ENCODE measurements at places on chromosomes 7 and 10.

GRCh38 chr10:103199488-103199887, 6.4 kb upstream of the NT5C2 start:
- no peak for DNase-seq

- no peak for DNase-seq
These were observed 3.2 kb upstream of the RAB18 start for GRCh38 chr10:27500886-27501285.

- DNase-seq, result no peak
These were observed 32.3 kb upstream of the PRKCQ start for GRCh38 chr10:6612371-6612770.

- DNase-seq, result no peak
These were observed 125.0 kb upstream of the GJD4 start for GRCh38 chr10:35480142-35480541.

- DNase-seq, result no peak
These were observed 716.8 kb upstream of the LRRTM3 start for GRCh38 chr10:66209025-66209424.

DNA sequence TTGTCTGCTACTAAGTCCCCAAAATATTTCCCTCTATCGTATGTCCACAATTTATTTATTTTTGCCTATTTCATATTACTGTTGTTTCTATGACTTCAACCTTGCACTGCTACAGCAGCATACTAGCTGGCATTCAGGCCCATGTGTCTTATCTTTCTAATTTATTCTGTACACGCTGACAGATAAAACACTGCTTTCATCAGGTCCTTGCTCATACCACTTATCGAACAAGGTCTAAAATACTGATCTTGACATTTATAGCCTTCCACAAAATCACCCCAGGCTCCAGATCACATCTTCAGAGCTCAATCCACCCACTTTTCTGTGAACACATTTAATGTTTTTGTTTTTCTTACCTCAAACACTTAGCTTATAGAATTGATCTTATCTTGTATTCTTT, 374.6 kb downstream of the THSD7A start:
- no peak for DNase-seq

- DNase-seq, result no peak
These were observed 132.1 kb downstream of the CELF2 start for GRCh38 chr10:11149807-11150141.

- peak; percentile 89 for DNase-seq
These were observed 77.4 kb downstream of the PON1 start for GRCh38 chr7:95246831-95247370.

DNA sequence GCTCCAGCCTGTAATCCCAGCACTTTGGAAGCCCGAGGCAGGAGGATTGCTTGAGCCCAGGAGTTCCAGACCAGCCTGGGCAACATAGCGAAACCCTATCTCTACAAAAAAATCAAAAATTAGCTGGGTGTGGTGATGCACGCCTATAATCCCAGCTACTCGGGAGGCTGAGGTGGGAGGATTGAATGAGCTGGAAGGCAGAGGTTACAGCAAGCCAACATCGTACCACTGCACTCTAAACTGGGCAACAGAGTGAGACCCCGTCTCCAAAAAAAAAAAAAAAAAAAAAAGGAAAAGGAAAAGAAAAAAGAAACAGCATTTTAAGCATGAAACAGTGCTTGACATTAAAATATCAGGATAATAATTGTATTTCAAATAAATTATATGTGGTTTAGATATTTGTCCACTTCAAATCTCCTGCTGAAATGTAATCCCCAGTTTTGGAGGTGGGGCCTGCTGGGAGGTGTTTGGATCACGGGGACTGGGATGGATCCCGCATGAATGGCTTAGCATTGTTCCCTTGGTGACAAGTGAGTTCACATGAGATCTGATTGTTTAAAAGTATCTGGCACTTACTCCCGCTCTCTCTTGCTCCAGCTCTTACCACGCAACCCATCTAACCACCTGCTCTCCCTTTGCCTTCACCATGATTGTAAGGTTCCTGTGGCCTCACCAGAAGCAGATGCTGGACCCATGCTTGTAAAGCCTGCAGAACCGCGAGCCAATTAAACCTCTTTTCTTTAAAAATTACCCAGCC, 103.4 kb downstream of the SRPK2 start:
- no peak for DNase-seq

DNA sequence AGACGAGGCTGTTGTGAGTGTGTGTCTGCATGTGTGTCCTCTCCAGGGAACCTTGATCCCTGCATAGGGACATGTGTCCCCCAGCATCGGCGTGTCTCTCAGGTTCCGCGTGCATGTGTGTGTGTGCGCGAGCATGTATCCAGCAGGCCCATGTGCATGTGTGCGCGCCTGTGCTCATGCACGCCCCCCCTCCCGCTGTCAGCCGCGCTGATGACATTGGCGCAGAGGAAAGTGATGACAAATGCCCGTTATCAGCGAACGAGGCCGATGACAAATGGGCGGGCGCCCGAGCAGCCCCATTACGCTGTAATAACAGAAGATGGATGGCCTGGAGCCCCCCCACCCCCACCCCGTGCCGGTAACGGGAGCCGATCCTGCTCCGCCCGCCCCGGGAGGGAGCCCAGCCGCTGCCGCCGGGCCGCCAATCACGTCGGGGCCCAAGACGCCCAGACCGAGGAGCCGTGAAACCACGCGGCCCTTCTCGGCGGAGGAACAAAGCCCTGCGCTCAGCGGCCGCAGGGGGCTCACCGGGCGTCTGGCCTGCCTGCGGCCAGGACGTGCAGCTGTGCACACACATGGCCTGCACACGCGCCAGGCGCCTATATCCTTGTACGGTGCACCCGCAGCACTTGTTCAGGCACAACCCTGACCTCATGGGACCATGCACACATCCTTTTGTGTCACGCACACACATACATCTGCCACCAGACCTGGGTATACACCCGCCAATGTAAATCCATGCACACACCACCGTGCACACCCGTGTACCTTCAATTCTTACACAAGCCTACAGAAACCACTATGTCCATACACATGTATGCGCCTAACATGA, 21.5 kb downstream of the POLL start:
- no peak for DNase-seq

GRCh38 chr10:96288151-96288621, 16.0 kb upstream of the DNTT start:
- DNase-seq, result no peak

GRCh38 chr7:127628445-127628844, 10.5 kb upstream of the PAX4 start:
- no peak for DNase-seq

DNA sequence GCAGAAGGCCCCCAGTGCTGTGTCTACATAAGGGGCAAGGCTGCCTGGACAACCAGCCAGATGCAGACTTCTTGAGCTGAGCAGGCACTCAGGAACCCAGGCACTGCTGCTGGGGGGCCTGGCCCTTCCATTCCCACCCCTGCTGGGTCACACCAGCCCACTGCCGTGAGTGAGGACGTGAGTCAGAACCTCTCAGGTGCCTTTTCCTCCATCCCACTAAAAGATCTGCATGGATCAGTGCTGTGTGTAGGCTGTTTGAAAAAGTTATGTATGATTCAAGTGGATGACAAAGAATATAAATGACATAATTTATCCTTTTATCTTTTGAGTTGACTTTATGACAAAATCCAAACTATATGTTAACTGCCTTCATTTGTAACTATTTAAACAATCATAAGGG, 499.3 kb downstream of the INHBA start:
- DNase-seq, result no peak

DNA sequence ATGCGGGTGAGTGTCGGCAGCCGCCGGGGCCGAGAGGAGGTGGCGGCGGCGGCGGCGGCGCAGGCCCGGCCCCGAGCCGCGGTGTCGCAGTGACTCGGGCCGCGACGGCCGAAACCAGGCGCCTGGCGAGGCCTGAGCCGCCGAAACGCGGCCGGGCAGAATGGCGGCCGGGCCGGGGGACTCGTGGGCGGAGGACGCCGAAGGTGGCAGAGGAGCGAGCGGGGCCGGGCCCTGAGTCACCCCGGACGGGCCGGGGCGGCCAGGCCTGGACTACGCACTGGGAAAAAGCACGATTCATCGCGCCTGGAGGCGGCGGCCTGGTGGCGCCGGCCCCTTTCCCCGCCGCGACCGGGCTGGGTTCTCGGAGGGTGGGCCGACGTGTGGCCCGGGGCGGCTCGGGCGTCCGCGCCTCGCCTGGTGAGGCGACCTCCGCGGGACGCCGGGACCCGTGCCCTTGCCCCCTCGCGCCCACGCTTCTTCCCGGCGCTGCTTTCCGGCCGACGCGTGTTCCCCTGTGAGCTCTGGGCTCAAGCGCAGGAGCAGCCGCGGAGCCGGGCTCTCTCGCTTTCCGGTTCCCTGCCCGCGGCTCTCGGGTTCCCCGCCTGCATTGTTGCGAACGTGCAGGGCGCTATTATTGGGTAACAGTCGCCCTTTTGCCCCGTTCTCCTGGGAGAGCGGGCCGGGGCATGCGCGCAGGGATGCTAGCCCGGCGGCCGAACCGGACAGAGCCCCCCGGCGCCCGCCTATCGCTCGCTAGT, 500 bp downstream of the CUL1 start:
- peak; percentile 21 for DNase-seq

- no peak for DNase-seq
These were observed 241.0 kb downstream of the WDR11 start for GRCh38 chr10:121091961-121092719.

GRCh38 chr10:77068969-77069368, 568.6 kb downstream of the KCNMA1 start:
- DNase-seq, result no peak

GRCh38 chr7:77897004-77897547, 98.5 kb downstream of the PHTF2 start:
- DNase-seq, result no peak

DNA sequence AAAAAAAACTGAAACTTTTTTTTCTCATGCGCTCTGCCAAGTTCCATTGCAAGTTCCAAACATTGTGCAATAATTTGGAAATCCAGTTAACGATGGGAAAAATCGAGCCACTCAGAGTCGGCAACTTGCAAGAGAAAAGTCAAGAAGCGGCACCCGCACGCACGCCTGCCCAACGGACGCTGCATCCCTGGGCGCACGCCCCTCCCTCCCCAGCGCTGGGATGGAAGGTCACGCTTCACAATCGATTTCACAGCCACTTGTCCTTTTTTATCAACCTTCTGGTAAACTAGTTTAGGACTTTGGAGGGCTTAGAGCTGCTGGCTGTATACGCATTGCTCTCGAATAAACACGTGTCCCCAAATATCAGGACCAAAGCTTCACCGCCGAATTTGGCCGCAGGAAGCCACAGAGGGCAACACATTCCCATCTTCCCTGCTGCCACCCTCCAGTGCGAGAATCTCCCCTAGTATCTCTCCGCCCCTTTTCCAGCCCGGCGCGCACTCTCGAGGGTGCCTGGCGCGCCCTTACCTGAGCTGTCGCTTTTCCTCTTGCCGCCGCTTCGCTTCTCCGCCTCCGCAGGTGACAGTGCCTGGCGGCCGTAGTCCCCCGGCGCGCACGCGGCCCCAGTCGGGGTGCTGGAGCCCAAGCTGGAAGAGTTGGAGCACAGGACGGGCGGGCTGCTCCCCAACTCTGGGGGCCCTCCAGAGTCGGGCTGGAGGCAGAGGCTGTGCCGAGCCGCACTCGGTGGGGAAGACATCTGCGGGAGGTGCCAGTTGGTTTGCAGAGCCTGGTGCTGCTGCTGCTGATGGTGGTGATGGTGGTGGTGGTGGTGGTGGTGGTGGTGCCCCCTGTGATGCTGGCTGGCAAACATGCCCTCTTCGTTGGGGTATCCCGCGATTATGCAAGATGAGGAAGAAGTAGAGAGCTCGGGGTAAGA, 857 bp downstream of the MEOX2 start:
- no peak for DNase-seq

DNA sequence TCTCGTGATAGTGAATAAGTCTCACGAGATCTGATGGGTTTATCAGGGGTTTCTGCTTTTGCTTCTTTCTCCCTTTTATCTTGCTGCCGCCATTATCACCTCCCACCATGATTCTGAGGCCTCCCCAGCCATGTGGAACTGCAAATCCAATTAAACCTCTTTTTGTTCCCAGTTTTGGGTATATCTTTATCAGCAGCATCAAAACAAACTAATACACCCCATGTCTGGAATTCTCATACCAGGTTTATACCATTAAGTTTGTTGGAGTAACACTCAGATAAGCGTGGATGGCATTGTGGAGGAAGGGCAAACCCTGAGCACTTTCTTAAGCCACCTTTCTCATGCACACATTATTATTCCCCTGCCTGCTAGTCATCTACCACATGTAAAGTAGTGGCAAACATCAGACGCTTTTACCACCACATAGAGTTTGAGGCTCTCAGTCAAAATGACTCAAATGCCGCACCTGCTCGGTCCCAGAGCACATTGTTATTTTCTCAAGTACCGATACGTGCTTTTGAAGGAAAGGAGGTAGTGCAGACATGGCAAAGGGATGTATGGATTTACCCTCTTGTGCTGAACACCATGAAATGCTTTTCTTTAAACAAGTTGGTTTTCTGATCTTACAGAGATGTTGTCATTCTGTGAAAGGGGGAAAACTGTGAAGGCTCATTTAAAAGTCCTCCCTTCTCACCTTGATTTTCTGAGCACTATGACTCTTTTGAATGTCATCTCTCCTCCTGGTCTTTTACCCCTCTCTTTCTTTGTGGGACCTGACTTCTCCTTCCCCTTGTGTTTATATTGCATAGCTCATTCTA, 429.7 kb downstream of the EXOC4 start:
- no peak for DNase-seq

GRCh38 chr10:77463967-77464745, 173.5 kb downstream of the KCNMA1 start:
- DNase-seq, result no peak

DNA sequence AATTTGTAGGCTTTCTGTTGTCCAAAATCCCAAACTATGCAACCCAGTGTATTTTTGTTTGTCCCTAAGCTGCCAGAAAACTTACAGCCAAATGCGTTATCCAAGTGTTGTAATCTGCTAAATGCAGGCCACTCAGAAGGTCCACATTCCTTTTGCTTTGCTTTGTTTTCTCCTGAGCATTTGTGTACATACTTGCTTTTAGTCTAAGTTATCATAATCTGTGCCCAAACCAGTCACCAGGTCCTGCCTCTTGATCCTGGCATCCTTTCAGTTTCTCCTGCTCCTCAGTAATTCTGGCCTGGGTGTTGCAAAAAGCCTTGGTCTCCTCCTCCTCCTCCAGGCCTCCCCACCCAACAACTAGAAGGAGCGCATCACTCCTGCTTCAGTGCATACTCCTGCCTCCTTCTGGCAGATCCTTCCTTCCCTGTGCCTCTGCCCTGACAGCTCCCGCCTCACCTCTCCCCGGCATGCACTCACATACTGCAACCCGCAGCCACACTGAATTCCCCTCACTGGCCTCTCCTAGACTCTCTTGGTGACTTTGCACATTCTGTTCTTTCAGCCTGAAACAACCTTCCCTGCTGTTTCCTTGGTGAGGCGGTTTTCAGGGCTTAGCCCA, 2.3 kb downstream of the DENND2A start:
- DNase-seq, result peak; percentile 55

- no peak for DNase-seq
These were observed 22.3 kb downstream of the RAB19 start for GRCh38 chr7:140426130-140426529.

Measured in A549 (cell line).